Globus pallidus (tissue), 1 donor: ENCODE measurements at places on chromosomes 11 and 22.
A peak's percentile ranks its signal among the peaks of the same experiment; 100 is the strongest.

DNA sequence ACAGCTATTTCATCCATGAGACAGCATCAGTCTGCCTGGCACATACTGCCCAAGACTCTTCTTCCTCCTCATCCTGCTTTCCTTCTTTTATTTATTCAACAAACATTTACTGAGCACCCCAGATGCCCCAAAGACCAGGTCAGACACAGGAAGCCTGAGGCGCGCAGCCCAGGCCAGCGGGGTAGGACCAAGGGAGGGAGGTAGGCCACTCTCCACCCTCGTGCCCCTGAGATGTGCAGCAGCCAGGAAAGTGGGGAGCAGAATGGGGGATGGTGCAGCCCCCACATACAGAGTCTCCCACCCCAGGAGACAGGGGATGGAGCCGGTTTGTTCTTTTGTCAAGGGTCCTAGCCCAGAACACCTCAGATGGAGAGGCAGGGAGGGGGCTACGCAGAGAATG is 4.2 kb upstream of the IL2RB start:
- DNase-seq = no peak

DNA sequence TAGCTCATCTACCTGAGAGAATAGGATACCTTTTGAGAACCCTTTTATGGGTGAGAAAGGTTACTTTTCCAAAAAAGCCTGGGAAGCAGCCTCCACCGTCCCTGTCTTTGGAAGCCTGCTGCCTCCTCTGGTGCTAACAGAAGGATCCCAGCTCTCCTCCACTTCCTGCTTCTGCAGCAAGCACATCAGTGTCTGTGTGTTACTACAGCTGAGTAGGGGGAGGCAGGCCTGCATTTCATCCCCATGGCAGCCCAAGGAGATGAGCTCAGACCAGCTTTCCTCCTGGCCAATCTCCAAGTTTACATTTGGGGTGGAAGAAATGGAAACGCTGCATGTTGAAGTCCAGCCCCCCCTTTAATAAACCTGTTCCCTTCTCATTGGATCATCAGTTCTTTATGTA is 7.4 kb upstream of the CCDC34 start:
- no peak for DNase-seq

DNA sequence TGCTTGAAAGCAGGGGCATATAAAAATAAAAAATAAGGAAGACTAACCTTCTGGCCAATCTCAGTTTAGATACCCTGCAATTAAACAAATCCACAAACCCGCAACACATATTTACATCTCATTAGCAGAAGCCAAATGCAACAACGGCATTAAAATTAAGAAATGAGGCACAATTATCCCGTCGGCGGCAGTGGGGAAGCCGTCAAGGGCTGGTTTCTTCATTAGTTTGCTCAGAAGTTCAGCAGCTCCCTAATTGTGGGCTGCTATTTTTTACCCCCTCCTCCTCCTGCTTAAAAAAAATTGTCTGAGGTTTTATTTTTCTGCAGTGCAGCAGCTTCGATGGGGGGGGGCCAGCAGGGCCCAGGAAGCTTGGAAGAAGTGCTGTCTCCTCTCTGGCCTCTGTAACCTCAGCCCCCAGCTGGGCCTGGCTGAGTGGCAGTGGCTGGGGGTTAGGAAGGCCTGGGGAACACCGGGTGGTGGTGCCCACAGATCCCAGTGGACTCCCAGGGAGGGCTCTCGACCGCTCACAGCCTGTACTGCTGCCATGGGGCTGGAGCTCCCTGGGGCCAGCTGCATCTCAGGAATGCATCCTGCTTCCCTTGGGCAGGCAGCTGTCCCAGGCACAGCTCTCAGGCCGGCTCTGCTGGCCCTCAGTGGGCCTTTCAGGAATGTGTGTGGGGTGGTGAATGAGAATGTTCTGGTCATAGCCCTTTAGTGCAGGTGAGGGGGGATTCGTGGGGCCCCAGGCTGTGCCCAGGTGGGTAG is 148.7 kb upstream of the B3GAT1 start:
- DNase-seq = no peak

DNA sequence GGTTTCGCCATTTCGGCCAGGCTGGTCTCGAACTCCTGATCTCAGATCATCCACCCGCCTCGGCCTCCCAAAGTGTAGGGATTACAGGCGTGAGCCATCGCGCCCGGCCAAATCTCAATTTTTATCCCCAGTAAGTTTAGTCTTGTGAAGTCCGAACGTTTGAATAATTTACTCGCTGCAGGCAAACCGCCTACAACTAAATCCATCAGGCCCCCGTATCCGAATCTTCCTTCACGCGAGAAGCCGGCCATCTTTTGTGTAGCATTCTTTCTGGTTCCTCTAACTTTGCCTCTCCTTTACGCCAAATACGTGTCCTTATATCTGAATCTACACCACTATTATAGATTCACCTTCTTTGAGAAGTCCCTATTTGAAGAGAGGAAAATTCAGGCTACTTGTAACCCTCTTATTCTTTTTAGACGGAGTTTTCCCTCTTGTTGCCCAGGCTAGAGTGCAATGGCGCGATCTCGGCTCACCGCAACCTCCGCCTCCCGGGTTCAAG is 581 bp upstream of the EIF3L start:
- no peak for DNase-seq

GRCh38 chr11:126165757-126166156 is 45.7 kb downstream of the RPUSD4 start:
- no peak for DNase-seq

- DNase-seq = no peak
Measured at GRCh38 chr11:44973632-44974401, 23.1 kb upstream of the TP53I11 start.

DNA sequence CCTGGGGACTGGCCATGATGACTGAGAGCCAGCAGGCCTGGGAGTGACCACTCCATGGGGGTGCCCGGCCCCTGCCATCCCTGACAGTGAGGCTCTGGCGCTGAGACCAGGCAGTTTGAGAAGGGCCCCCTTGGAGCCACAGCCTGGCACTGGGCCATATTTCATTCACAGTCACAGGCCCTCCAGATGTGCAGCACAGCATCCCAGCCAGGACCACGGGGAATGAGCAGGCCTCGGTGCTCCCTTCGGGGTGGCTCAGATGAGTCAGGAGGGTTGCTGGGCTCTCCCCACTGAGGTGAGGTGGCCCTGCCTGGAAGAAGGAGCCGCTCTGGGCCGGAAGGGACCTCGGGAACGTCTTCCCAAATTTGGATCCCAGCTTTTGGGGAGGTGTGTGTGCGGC is 53.0 kb downstream of the GRAMD4 start:
- no peak for DNase-seq

GRCh38 chr11:75565221-75565814 is 3.3 kb downstream of the SERPINH1 start:
- DNase-seq = no peak

DNA sequence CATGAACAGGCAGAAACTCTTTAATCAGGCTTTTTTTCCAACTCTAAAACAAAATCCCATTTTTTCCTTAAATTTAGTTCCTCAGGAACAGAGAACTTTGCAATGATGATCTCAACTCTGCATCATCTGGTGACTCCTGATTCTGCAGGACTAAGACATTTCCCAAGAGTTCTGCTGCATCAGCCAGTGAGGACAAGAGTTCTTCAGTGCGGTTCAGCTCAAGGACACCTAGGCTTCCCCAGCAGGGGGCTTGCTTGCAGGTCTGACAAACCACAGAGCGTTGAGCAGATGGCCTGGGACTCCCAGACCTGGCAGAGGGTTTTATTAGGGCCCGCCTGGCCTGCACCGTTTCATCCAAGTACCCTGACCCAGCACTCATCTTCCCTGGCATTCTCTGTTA is 6.4 kb downstream of the CDCA5 start:
- no peak for DNase-seq

DNA sequence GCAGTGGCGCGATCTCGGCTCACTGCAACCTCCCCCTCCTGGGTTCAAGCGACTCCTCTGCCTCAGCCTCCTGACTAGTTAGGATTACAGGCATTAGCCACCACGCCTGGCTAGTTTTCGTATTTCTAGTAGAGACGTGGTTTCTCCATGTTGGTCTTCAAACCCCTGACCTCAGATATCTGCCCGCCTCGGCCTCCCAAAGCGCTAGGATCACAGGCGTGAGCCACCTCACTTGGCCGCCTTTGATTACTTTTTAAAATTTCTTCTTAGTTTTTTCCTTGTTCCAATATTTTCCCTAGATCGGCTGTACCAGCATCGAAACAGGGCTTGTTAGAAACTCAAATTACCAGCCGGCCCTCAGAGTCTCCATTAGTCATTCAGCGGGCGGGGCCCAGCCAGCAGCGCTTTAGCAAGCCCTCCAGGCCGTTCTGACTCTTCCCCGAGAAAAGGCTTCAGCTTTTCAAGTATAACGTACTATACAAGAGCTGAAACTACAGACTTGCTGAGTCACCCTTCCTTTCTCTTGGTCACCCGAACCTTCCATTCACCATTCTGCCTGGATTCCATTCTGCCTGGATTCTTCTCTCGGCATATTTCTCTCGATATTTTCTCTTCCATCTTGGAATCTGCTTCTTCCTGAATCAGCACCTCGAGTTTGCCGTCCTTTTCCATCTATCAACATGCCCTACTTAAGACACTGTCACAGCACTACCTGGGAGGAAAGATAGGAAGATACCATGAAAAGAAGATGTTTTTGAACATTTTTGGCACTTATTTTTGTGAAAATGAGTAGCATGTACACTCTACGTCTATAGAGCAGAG is 6.7 kb upstream of the CAPRIN1 start:
- no peak for DNase-seq

- DNase-seq = no peak
Measured at GRCh38 chr11:118715837-118716260, 36.4 kb upstream of the TREH start.

DNA sequence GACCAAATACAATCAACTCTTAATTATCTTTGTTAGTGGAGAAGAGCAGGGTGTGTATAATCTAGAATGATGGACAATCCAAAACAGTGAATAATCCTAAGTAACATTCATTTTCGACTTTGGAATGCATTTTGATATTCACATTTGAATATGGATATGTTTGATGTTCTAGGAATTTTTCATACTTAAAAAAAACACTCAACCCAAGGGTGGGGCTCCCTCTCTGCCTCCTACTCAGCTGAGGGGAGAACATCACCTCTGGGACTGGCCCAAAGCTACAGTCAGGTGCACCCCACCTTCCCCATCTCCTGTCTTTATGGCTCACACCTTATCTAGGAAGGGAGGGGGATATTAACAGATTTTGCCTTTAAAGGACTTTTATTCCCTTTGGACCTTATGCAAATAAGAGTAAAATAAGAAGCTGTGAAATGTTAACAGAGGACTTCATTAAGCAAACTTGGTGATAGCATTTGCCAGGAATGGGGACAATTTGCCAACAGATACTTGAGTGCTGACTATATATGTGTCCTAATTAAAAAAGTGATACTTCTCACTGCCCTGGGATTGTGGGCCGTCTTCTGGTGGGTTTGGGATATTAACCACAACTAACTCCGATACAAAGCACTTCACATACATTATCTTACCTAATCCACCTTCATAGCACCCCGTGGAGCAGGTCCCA is 187.0 kb downstream of the ST3GAL4 start:
- DNase-seq = no peak

DNA sequence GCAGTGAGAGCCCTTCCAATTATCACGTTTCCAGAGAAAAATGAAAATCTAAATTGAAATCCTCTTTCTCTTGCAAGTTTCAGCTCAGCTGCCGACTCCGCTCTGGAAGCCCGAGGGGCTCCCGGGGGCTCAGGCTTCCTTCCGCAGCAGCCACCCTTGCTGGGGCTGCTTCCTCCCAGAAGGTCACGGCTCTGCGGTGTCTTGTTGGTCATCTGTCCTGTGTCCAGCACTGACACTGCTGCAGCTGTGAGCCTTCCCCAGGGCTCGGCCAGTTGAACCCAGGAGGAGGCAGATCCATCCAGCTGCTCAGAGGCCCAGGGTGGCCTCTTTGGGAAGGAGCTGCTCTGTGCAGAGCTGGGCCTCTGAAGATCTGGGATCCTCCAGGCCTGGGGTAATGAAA is 1337.2 kb downstream of the TBC1D22A start:
- DNase-seq = no peak

GRCh38 chr11:132343445-132344175 is 973.2 kb downstream of the NTM start:
- DNase-seq = no peak

DNA sequence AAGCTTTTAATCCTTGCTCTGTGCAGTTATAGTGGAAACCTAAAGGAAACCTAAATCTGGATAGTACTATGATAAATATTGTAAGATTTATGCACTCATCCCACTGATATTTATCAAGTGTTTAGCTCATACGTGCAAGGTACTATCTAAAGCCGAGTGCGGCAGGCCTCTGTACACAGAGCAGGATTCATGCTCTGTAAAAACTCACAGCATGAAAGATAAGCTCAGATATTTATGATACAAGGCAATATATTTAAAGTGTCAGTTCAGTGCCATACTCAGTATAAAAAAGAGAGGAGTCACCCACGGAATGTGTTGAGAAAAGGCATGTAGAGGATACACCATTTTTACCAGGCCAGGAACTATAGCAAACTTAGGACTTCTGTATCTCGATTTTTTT is 66.2 kb downstream of the MAML2 start:
- no peak for DNase-seq

- DNase-seq = peak; percentile 9
Measured at GRCh38 chr11:123111465-123111864, 49.5 kb upstream of the HSPA8 start.

DNA sequence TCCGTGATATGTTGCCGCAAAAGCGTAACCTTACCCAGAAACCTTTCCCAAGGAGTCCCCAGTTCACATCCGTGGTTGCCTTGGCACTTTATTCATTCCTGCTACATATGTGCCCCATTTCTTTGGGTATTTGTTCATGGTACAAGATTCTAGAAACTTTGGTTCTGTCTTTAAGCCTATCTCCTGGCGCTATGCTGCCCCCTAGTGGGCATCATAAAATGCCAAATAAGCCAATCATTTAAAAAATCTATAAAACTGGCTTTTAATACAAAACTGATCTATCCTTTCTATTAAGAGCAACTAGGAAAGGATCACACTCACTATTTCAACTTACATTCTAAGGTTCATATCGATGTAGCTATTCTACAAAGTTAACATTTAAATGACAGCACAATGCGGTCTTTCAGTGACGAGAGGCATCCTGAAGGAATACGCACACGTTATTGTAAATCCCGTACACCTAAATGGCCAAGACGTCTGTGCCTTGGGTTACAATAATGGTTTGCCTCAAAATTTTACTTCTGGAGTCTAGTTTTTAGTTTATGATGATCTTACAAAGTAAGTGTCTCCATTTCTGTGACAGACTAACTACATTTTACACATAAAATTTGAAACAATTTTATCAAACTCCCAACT is 16.2 kb downstream of the PIWIL3 start:
- peak; percentile 43 for DNase-seq

DNA sequence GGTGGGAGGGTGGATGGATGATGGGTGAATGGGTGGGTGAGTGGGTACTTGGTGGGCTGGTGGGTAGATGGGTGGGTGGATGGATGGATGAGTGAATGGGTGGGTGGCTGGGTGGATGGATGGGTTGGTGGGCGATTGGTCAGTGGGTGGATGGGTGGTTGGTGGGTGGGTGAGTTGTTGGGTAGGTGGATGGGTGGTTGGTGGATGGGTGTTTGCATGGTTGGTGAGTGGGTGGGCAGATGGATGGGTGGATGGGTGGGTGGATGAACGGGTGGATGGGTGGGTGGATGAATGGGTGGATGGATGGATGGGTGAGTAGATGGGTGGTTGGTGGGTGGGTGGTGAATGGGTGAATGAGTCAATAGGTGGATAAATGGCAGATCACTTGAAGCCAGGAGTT is 43.0 kb upstream of the LRRC32 start:
- no peak for DNase-seq
